ENCODE measurements at places on chromosomes 4 and X. TPM values are rescaled to one million over a fixed set of nuclear protein-coding genes. Genes with fewer than 3 reads are reported as not detected.

The ATP2B3 gene
- total RNA-seq, result not detected

The HTN3 gene
- total RNA-seq, result not detected

The CAPN6 gene
- not detected for total RNA-seq

The RPS6KA6 gene
- 0.33 TPM for total RNA-seq

The TMEM150C gene
- total RNA-seq, result not detected

The SPARCL1 gene
- not detected for total RNA-seq

- H3K4me1 ChIP-seq, result no peaks in the 10 kb centered on the region
- no peaks in the 10 kb centered on the region for H3K27me3 ChIP-seq
- no peaks in the 10 kb centered on the region for H3K36me3 ChIP-seq
- no peak overlapping the region for H3K4me3 ChIP-seq
- DNase-seq, result no peak
These were observed 44.4 kb downstream of the UGT2A3 start for GRCh38 chr4:68907245-68907644.

DNA sequence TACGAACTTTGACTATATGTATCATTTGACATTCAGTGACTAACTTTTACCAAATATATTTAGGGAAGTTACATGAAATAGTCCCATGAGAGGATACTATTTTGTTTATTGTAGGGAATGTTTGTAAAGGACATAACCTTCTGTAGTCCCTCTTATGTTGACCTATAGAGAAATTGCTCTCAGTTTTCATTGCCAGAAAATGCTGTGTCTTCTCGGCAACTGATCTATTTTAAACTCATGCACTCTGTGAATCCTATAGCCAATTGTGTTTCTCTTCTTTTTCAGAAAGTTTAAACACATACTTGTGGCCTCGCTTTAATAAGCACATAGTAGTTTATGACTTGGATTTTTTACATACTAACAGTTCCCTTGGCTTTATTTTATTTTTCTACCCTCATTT lies 38.2 kb downstream of the DMP1 start:
- H3K27ac ChIP-seq, result no peak overlapping the region
- H3K36me3 ChIP-seq, result peaks cover 4% of the 10 kb centered on the region
- H3K4me3 ChIP-seq, result no peak overlapping the region
- no peak for DNase-seq
- H3K4me1 ChIP-seq, result no peaks in the 10 kb centered on the region

DNA sequence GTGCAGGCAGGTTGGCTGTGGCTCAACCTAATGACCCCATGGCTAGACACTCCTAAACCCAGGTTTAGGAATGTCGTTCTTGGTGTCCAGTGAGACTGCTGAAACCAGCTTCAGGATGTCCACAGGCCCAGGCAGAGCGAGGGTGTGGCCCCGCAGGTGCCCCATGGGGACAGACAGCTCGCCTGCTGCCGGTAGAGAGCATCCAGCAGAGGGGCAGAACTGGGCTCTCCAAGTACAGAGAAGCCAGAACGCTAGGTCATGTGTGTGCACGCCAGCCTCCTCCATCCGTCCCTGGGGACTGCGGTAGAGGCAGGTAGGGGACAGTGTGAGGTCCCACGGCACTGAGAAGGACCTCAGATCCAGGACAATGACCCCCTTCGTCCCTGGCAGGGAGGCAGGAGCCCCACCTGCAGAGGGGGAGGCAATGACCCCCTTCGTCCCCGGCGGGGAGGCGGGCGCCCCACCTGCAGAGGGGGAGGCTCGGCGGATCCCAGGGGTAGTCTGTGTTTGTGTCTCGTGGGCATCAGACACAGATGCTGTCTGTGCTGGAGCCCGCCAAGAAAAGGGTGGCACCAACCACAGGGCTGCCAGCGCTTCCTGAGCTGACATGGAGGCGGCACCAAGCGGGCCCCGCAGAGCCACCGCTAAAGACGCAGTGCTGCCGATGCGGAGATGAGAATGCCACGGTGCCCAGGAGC lies 118.4 kb downstream of the FAM53A start:
- no peaks in the 10 kb centered on the region for H3K36me3 ChIP-seq
- H3K4me3 ChIP-seq, result no peak overlapping the region
- H3K4me1 ChIP-seq, result peaks cover 3% of the 10 kb centered on the region
- H3K27ac ChIP-seq, result no peak overlapping the region
- DNase-seq, result peak; percentile 4

- no peaks in the 10 kb centered on the region for H3K4me1 ChIP-seq
- H3K27me3 ChIP-seq, result no peaks in the 10 kb centered on the region
- no peak for DNase-seq
- no peaks in the 10 kb centered on the region for H3K36me3 ChIP-seq
- no peak overlapping the region for H3K4me3 ChIP-seq
- H3K27ac ChIP-seq, result no peak overlapping the region
These were observed 295.4 kb downstream of the PACRGL start for GRCh38 chr4:20995610-20996009.

GRCh38 chrX:39427906-39428305 lies 626.6 kb downstream of the MID1IP1 start:
- peak overlapping the region; percentile 83 for H3K27ac ChIP-seq
- no peak overlapping the region for H3K4me3 ChIP-seq

GRCh38 chr4:120704538-120704937 lies 218.0 kb downstream of the PRDM5 start:
- H3K4me3 ChIP-seq, result no peak overlapping the region
- H3K27me3 ChIP-seq, result no peaks in the 10 kb centered on the region
- H3K4me1 ChIP-seq, result no peaks in the 10 kb centered on the region
- H3K36me3 ChIP-seq, result peaks cover 2% of the 10 kb centered on the region
- H3K27ac ChIP-seq, result no peak overlapping the region

DNA sequence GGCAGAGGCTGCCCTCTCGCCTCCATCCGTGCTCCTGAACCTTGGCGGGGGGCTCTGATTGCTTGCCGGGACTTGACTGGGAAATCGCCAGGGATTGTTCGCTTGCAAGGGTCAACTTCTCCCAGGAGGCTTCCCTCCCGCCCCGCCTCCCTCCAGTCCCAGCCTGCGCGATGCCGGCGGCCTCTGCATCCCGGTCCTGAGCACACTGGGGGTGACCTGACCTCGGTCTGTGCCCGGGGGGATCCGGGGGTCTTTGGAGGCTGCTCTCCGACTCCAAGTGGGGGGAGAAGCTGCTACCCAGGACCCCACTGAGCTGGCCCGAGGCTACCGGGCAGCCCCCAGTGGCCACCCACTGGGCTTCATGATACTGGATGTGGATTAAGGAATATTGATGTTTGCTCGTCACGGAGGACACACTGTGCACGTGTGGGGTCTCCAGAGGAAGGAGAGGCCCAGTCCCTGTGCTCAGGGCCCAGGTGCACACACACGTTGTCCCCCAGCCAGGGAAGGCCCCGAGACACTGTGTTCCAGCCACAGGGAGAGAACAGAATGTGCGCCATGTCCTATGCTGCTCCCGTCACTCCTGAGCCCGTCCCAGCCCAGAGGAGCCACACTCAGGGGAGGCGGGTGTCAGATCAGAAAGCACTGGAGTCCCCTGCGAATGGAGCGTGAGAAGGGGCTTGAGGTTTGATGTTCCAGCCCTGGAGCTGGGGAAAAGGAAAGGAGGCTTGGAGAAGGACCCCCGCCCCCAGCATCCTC lies 55.9 kb upstream of the NKX1-1 start:
- DNase-seq, result no peak
- no peaks in the 10 kb centered on the region for H3K36me3 ChIP-seq
- H3K27me3 ChIP-seq, result peaks cover 22% of the 10 kb centered on the region
- no peak overlapping the region for H3K27ac ChIP-seq

GRCh38 chrX:118423558-118423957 lies 72.1 kb upstream of the DOCK11 start:
- H3K36me3 ChIP-seq, result peaks cover 3% of the 10 kb centered on the region
- no peak overlapping the region for H3K4me3 ChIP-seq
- H3K27me3 ChIP-seq, result no peaks in the 10 kb centered on the region
- no peak overlapping the region for H3K27ac ChIP-seq

GRCh38 chrX:139930916-139931645 lies 1.8 kb downstream of the ATP11C start:
- H3K27me3 ChIP-seq, result no peaks in the 10 kb centered on the region
- peak; percentile 20 for DNase-seq
- peak overlapping the region; percentile 77 for H3K4me3 ChIP-seq
- H3K4me1 ChIP-seq, result peaks cover 23% of the 10 kb centered on the region

DNA sequence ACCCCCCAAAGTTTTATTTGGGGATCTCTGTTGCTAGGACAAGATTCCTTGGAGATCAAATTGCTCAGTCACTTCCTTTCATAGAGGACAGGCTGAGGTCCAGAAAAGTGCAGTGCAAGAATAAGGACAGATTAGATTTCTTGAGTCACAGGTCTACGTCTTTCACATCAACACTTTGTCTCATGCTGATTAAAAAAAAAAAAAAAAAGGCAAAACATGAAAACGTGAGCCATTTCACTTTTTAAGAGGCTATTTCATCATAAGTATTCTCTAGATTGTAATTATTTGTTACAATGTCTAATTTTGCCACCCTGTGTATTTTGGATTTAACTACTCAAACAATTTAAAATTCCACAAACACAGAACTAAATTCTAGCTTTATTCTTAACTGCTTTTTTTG lies 647.0 kb downstream of the TRAM1L1 start:
- H3K27me3 ChIP-seq, result no peaks in the 10 kb centered on the region
- H3K4me3 ChIP-seq, result no peak overlapping the region
- H3K4me1 ChIP-seq, result no peaks in the 10 kb centered on the region

GRCh38 chrX:19332983-19333382 lies 10.7 kb upstream of the PDHA1 start:
- DNase-seq, result no peak
- H3K27me3 ChIP-seq, result no peaks in the 10 kb centered on the region
- H3K4me3 ChIP-seq, result no peak overlapping the region
- no peaks in the 10 kb centered on the region for H3K36me3 ChIP-seq
- H3K4me1 ChIP-seq, result no peaks in the 10 kb centered on the region

- no peaks in the 10 kb centered on the region for H3K27me3 ChIP-seq
- H3K27ac ChIP-seq, result no peak overlapping the region
- peak overlapping the region; percentile 98 for H3K4me3 ChIP-seq
These were observed 1.5 kb downstream of the CCNG2 start for GRCh38 chr4:77158487-77158861.

DNA sequence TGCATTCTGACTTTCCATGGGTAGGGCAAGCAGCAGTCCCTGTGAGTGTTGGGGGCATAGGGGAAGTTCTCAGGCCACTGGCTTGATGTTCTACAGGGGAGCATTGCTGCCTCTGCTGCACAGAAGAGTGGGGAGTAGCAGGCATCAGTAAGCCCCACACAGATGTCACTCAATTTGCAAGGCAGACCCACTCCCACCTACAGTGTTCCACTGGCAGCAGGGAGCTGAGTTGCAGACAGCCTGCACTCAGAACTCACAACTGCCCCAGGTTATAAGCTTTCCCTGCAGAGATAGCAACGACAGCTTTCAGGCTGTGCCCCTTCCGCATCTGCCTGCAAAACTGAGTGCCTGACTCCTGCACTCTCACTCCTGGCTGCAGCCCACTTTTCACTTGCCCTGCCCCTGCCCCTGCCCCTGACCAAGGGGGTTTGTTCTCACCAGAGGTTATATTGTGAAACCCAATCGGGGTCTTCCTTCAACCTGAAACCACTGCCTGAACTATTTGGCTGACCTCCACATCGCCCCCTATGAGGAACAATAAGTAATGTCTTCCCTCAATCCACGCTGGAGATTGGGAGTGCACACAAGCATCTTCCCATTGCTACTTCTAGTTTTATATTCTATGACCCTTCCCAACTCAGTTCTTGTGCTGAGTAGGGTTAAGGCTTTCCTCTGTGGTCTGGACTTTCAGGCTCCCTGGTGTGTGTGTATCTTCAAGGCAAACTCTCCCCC lies 227.4 kb upstream of the CXorf51B start:
- H3K4me1 ChIP-seq, result no peaks in the 10 kb centered on the region
- H3K27ac ChIP-seq, result no peak overlapping the region
- no peak overlapping the region for H3K4me3 ChIP-seq
- no peaks in the 10 kb centered on the region for H3K36me3 ChIP-seq

- H3K27me3 ChIP-seq, result peaks cover 5% of the 10 kb centered on the region
- DNase-seq, result peak; percentile 43
- H3K4me1 ChIP-seq, result peaks cover 5% of the 10 kb centered on the region
These were observed 677 bp upstream of the NONO start for GRCh38 chrX:71282514-71283402.

DNA sequence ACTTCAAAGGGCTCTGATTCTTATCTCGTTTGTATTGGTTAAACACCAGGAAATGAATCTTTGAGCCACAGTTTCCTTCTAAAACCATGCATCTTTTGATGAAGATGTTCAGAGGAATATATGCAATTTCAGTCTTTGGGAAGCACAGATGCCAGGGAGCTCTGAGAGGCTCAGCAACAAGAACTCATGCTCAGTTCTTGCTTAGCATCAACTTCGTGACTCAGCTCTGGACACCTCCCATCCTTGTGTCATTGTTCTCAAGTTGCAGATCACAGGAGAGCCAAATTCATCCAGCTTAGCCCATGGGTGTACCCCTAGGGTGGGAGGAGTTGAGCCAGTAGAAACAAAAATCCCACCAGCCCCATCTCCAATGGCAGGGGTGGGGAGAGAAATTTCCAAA lies 219.6 kb upstream of the MAOA start:
- no peaks in the 10 kb centered on the region for H3K4me1 ChIP-seq
- peaks cover 17% of the 10 kb centered on the region for H3K27me3 ChIP-seq
- no peak overlapping the region for H3K27ac ChIP-seq
- no peaks in the 10 kb centered on the region for H3K36me3 ChIP-seq

GRCh38 chrX:30673127-30673796 lies 20.0 kb downstream of the GK start:
- H3K27ac ChIP-seq, result no peak overlapping the region
- H3K36me3 ChIP-seq, result peaks cover 31% of the 10 kb centered on the region
- H3K4me1 ChIP-seq, result no peaks in the 10 kb centered on the region
- DNase-seq, result no peak
- no peak overlapping the region for H3K4me3 ChIP-seq

- H3K36me3 ChIP-seq, result no peaks in the 10 kb centered on the region
- H3K27ac ChIP-seq, result no peak overlapping the region
- H3K4me3 ChIP-seq, result no peak overlapping the region
- no peaks in the 10 kb centered on the region for H3K27me3 ChIP-seq
- H3K4me1 ChIP-seq, result no peaks in the 10 kb centered on the region
- DNase-seq, result no peak
These were observed 196.3 kb upstream of the GATB start for GRCh38 chr4:151957153-151957552.

GRCh38 chrX:72060196-72060920 lies 71.4 kb downstream of the RTL5 start:
- H3K36me3 ChIP-seq, result no peaks in the 10 kb centered on the region
- no peak for DNase-seq

DNA sequence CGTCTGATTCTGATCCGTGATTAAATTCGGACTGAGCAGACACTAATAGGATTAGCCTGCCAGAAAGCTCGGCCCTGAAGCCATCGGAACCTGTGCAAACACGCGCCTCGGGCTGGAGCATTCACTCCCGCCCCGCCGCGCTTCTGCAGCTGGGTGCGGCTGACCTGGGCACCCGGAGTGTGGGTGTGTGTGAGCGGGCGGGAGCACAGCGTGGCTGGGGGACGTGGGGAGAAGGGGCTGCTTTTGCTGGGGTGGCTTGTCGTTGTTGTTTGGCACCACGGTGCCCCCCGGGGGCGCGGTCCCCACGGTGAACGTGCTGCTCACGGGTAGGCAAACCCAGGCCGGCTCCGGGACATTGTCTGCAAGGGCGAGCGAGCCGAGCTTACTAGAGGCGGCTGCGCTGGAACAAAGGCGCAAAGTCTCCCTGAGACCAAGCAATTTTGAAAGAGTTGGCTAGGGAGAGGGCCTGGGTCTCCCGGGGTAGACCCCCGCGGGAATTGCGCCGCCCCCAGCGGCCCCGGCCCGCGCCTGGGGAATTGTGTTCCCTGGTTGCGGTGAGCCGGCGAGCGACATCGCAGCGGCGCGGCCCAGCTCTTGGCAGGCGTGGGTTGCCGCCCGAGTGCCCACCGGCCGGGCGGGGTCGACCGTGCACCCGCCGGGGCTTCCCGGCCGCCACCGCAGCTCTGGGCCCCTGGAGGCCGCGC lies 1.4 kb downstream of the MAMLD1 start:
- H3K4me1 ChIP-seq, result peaks cover 18% of the 10 kb centered on the region
- H3K4me3 ChIP-seq, result peak overlapping the region; percentile 56
- H3K36me3 ChIP-seq, result peaks cover 2% of the 10 kb centered on the region
- DNase-seq, result peak; percentile 14

All from activated naive CD8-positive, alpha-beta T cell treated with anti-CD3 and anti-CD28 coated beads for 36 hours (primary cell).